ENCODE measurements at places on chromosomes 3 and 15.

- DNase-seq = no peak
These were observed 26.4 kb downstream of the TMEM39A start for GRCh38 chr3:119436977-119437376.

DNA sequence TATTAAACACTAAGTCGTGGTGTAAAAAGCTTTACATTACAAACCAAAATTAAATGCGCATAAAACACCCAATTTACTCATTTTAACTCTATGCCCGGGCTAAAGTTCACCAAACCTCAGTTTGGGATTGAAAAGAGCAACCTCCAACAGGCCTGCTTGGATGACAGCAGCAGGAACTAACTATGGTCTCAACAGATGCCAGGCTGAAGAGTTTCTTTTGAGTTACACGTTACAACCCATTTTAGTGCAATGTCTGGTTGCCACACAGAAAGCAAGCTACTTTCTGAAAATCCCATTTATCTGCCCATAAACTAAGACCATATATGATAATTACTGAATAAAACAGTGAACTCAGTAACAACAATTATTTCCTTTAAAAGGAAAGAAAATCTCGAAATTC lies 2.2 kb downstream of the SATB1 start:
- DNase-seq = no peak

DNA sequence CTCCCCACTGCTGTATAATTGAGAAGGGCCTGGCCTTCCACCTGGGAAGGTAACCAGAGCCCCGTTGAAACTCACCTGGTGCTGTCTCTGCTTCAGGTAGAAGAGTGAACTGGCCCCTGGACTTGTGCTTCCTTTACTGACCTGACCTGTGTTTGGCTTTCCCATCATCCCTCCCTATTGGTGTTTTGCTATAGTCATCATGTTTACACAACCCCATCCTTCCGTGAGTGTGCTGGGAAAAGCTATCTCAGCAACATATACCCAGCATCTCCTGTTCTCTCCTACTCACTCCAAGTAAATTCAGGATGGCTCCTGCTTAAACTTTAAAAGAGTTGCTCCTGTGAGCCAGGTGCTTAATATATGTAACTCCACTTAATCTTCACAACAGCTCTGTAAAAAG lies 77.2 kb upstream of the TSC22D2 start:
- no peak for DNase-seq

DNA sequence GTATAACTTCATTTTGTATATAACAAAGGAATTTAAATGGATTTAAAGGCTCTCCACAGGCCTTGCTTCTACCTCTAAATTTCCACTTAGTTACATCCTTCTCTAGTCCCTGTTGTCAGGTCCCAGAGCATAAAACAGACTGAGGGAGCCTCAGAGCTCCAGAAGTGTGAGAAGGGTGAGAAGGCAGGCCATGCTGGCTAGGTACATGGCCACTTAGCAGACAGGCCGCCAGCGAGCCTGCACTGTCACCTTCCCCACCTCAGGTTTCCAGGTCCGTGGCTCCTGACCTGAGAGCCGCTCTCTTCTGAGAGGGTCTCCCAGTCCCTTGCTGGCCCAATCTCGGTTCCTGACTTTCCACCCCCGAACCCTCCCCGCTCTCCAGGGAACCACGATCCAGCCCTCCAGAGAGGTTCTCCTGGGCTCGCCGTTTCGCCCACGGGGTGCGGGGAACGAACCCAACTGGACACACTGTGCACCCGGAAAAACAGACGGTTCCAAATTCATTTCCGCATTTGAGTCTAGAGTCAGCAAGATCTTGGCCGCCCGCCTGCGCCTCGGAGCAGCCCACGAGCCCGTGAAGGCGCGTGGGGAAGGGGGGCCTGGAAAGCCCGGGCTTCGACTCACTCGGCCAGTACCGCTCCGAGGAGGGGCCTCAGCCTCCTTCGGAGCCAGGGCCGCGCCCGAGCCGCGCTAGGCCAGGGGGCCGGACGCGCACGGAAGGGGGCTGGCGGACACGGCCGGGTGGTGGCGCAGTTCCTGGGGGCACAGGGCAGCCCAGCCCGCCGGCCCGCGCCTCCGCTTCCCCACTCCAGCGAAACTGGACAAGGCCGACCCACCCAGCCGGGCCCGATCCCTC lies 16.7 kb upstream of the SOX2 start:
- no peak for DNase-seq

DNA sequence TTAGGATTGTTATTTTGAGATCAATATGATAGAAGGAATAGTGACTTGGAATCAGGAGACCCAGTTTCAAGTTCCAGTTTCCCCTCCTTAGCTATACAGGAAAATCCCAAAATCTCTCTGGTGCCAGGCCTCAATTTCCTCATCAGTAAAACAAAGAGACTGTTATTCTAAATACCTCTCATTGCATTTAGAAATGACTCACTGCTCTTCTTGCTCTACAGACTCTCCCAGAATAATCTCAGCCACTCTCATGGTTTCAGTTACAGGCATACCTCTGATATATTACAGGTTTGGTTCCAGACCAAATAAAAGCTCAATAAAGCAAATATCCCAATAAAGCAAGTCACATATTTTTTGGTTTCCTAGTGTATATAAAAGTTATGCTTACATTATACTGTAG lies 28.3 kb downstream of the IMPG2 start:
- no peak for DNase-seq

GRCh38 chr15:40857601-40858341 lies 13.9 kb downstream of the SPINT1 start:
- peak; percentile 75 for DNase-seq

- no peak for DNase-seq
These were observed 133.0 kb downstream of the XXYLT1 start for GRCh38 chr3:195137638-195138588.

DNA sequence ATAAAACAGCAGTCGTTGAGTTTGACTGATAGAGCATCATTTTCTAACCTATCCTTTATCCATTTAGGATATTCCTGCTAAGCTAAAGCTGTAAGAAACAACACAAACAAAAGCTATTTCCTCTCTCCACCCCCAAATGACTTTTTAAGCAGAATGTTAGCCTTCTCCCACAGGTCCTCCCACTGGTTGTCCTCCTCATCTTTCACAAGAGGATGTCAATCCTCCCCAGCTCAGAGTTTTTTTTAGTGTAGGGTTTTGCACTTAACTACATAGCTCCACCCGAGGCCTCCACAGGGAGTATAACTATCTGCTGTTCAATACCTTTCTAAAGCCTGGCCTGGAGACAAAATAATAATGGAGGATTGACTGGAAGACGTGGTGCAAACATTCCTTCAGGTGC lies 7.8 kb downstream of the SETMAR start:
- DNase-seq = no peak
